Spleen (tissue), 13 donors: ENCODE measurements at places on chromosomes 12 and 14.

DNA sequence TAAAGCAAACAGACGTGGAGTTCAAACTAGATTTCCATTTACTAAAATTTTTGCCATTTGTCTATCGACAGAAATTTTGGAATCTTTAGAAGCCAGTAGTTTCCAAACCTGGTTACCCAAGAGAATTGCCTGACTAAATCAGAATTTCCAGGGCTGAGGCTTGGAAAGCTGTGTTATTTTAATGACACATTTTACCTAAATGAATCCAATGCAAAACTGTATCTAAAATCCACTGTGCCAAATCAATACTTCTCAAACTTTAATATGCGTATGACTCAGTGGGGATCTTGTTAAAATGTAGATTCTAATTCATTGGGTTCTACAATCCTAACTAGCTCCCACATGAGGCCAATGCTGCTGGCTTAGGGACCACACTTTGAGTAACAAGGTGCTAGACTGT is 35.0 kb upstream of the TC2N start:
- no peak for DNase-seq

- DNase-seq, result no peak
Observed at GRCh38 chr12:124368421-124369032, 73.6 kb downstream of the RFLNA start.

GRCh38 chr14:31230573-31230958 is 23.0 kb upstream of the HECTD1 start:
- no peak for DNase-seq

- DNase-seq, result no peak
Observed at GRCh38 chr14:71142375-71143038, 235.2 kb downstream of the PCNX1 start.

DNA sequence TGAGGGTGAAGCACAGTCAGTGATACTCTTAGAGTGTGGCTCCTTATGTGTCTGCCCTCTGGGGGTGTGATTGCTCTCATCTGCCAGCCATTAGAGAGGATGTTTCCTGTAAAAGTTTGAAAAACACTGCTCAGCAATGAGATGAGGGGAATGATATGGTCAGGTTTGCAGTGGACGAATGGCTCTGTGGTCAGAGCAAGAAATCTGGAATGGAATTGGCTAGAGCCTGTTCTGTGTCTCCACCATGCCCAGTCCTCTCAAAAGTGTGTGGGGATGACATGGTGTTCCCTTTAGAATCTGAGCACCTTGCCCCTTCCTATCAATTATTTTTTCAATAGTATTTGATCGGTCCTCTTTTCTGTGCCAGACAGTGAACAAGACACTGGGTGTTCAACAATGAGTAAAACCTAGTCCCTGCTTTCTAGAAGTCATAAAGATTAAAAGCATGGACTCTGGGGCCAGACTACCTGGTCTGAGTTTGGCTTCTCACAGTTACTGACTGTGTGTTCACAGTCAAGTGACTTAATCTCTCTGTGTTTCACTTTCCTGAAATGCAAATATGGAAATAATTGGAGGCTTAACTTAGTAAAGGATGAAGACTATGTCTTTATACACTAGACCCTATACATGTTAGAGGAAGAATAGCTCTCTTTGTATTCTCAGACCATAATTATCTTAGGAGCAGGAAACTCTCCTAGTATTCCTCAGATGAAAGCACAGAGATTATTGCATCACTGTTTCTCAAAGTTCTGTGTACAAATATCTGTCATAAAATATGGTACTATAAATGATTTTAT is 1.6 kb downstream of the ACSS3 start:
- DNase-seq, result no peak

- DNase-seq, result no peak
Observed at GRCh38 chr14:68669603-68670358, 123.1 kb downstream of the ZFP36L1 start.

GRCh38 chr12:113889076-113889475 is 77.0 kb downstream of the RBM19 start:
- DNase-seq, result no peak

DNA sequence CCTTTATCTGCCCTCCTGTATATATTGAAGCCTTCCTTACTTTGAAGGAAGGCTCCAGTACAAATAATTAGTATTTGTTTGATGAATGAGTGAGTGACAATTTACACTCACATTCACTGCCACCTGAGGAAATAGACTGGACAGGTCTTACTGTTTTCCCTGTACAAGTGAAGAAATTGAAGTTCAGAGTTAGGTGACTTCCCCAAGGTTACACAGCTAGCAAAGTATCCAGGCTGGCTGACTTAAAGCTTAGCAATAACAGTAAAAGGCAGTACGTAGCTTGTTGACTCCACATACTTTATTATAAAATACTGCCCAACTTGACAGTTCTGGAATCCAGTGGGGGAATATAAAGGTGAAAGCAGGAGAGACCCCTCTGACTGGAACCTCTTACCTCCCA is 2.6 kb upstream of the KRT18 start:
- no peak for DNase-seq
